ENCODE measurements at places on chromosomes 1 and 21.

DNA sequence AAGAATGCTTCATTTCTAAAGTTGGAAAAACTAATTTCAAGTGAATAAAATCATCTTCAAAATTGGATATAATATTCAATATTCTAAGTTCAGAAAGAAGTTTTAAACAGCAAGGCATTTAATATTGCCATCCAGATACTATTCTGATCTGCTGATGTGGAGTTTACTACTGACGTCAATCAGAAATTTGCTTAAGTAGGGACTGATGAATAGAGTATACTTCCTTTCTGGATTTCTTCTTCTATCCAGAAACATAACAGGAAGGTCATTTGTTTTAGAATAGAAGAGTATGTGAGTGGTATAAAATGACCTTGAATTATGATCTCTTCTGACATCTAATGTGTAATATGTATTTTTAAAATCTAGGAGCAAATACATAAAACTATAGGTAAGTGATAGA lies 308.1 kb upstream of the ADGRL2 start:
- no peak for DNase-seq

- no peak for DNase-seq
These were observed 11.4 kb downstream of the RGS5 start for GRCh38 chr1:163191301-163191700.

DNA sequence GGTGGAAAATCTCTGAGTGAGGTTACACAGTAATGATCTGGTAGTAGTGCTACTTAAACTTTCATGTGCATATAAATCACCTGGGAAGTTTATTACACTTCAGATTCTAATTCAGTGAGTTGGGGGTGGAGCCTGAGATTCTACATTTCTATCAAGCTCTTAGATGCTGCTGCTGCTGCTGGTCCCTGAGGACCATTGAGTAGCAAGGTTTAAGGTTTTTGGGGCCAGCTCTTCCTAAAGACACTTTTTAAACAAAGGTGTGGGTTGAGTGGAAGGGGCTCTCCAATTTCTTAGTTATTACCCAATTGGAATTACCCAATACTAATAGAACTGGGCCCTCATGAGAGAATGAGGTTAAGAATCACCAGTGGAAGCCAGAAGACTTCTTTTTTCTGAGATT lies 29.5 kb downstream of the KCNA3 start:
- DNase-seq, result no peak

DNA sequence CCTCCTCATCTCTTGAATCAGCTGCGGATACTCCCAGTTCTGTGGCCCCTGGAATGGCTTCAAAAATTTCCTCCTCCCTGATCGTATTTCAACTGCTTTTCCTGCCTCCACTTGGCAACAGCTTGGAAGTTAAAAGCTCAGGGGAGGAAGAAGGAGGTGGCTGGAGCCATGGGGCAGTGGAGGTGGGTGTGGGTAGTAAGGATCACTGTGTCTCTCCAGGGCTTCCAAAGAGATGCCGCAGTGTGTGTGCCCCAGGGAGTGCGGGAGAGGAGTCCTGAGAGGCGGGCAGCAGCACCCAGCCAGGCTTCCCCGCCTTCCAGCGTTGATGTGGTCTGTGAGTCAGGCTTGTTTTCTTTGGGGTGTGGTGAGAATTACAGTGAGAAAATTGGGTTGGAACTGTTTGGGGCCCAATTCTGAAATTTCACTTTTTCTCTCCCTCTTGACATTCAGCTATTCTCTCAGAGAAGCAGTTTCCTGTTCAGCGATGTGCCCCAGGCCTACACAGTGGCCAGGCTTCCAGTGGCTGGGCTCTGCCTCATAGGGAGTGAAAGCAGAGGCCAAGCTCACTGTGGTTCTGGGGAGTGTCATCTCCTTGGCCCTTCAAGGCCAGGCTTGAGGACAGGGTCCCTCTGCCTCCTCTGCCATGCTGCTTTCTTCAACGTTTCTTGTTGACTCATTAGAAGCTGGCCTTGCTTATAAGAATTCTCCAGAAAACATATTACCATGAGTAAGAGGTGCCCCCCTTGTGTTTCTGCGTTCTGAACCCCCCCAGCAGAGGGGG lies 69.0 kb downstream of the PGM1 start:
- DNase-seq, result no peak

- peak; percentile 10 for DNase-seq
These were observed 1.3 kb downstream of the TMEM35B start for GRCh38 chr1:34983700-34984355.

DNA sequence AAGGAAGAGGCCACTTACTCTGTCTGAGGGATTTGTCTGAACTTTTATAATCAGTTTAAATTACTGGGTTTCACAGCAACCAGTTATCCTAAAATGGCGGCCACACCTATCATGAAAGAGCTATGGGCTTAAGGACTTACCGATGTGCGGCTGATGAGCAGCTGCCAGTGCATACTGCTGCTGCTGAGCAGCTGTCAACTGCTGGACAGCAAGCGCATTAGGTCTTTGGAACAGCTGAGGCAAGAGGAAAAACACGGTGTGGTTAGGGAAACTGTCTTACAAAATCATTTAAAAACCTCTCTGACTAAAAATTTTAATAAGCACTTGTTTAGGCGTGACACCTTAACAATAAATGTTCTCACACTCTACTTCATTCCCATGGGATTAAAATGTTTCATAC lies 72.6 kb upstream of the SDC3 start:
- DNase-seq, result no peak

- no peak for DNase-seq
These were observed 69.1 kb downstream of the OMA1 start for GRCh38 chr1:58477390-58477789.

DNA sequence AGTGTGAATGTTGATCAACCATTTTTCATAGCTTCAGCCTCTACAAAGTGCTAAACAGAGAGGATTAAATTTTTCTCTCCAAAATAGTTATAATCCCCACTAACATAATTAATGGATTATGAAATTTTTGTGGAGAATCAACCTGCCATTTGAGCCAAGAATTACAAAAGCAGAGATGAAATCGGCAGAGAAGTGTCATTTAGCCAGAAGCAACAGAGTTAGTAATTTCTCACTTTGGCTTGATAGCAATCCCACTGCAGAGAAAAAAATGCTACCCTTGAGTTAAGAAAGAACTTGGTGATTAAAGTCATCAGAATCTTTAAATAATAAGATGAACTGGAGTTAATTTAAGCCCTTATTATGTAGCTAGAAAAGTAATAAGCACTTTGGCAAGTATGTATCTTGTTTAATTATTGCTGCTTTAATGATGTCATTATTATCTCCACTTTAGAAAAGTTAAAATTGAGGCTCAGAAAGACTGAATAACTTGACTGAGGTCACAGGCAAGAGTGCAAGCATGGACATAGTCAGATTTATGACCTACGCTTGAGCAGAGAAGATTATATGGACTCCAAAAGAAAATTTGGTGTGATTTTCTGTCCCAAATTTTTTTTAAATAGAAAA lies 37.3 kb downstream of the RGS4 start:
- no peak for DNase-seq

GRCh38 chr1:100352267-100353070 lies at the start of gene CDC14A:
Gene CDC14A, plus strand, starts transcription at chr1:100352506. Its CDS starts 449 bp downstream, at chr1:100352955.
- DNase-seq, result peak; percentile 93

DNA sequence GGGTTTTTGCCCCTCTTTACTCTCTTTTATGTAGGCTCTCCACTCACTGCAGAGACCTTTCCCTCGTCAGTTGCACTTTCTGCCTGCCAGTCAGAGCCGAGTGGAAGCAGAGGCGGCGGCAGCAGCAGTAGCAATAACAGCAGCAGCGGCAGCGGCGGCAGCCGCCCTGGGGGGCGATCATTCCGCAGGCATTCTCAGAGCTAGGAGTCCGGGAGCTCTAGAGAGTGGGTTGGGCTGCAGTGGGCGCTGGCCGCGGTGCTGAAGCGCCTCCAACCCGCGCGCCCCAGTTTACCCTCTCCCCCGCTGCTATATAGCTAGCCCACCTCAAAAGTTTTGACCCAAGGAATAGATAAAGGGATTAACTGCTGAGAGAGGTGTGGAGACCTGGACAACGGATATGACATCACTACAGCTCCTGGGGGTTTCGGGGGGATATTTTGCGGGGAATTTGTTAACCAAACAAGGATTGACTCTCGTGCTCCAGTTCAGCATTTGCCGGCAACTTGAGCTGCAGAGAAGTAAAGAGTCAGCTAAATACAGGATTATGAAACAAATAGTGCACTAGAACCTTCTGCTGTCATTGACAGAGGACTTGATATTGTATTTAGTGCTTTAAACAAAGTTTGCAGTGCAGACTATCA lies at the start of gene OLFM3:
Gene OLFM3, minus strand, starts transcription at position 102 of the 641 bp plus-strand sequence.
- peak; percentile 12 for DNase-seq
